ENCODE measurements at places on chromosomes 1 and 21. TPM values are rescaled to one million over a fixed set of nuclear protein-coding genes. Genes with fewer than 3 reads are reported as not detected.

DNA sequence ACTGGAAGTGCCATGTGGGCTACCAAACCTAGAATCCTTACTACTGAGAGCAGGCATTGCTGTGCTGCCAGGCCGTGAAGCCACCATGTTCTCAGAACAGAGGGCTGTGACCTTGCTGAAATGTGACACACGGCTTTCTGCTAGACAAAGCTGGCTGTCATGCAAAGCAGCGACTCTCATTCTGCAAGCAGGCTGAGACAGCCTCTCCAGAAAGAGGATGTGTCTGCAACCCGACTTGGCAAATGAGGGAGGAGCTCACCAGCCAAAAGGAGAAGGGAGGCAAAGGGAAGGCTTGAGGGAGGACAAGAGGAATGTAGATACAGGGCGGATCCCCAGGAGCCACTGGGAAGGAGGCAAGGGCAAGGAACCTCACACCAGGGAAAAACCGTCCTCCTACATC is 85.7 kb upstream of the KRTAP19-8 start:
- DNase-seq = peak; percentile 58

DNA sequence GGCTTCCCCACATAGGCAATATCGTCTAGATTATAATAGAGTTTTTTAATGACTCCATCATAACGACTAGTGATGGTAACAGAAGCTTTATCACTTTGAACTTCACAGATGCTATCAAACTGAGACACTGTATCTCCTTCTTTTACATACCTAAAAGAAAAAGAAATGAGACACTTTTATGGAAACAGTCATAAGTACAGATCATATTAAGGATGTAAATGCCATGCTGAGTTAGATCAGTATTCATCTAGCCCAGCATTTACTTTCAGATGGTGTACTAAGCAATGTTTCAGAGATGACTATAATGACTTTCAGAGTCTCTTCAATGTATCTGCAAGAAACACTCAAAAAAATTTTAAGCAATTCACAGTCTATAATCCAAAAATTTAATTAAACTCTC is 18.9 kb downstream of the DBT start:
- no peak for DNase-seq

Gene SV2A
- total RNA-seq = 26.9 TPM

- no peak for DNase-seq
Measured at GRCh38 chr1:18511874-18512150, 31.1 kb downstream of the KLHDC7A start.

DNA sequence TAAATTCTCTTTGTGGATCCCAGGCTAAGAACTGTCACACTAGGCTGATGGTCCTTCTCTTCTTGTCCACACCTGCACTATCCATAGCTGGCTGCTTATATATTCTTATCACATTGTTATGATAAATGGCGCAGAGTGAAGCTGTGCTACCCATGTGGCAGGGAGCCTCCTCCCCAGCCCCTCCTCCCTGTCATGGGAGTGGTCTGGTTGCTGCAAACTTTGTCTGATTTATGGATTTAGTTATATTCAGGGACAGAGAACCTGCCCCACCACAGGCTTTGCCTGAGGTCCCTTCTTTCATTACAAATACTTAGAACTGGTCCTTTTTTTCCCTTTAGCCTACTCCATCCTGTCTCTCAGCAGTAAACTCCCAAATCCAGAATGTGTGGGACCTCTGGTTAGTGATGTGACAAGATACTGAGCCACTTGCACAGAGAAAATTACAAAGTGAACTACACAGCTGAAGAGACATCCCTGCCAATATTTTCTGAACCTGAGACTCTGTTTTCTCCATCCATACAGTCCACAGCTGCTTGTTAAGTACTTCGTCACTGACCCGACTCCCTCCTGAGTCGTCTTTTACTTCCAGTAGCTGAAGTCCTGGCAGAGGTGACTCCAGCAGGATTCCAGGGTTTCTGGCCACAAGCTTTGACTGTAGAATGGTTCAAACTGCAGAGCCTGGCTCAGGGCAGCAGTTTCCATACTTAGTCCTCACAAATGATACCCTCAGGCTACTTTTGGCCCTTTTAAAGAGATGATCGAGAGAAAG is 37.6 kb downstream of the PTGFRN start:
- no peak for DNase-seq

DNA sequence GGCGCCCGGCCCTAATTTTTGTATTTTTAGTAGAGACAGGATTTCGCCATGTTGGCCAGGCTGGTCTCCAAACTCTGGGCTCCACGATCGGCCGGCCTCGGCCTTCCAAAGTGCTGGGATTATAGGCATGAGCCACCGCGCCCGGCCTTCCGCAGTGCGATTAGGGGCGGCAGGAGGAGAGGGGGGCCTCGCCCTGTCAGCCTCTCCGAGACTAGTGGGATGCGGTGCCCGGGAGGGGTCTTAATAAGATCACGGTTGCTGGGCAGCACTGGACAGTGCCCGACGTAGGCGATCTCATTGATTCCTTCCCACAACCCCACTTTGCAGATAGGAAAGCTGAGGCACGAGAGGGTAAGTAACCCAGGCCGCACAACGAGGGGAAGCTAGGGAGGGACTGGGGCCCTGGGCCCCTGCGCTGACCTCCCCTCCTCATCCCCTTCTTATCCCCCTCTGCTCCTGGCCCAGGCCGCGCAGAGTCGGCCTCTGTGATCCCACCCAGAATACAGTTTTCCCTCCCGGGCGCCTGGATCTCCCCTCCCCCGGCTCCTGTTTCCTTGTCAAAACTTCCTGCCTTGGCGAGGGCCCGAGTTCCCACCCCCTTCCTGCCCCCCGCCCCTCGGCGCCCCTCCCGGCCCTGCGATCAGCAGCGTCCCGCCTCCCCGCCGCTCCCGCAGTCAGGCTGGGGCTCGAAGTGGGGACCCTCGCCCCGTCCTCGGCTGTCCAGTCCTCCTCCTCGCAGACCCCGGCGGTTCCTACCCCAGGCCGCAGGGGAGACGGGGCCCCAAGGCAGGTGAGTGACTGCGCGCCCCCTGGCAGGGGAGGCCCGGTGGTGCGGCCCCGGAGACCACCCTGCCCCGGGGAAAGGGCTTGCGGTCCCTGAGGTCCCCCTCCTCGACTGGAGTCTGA is at the start of gene PEAR1:
PEAR1 (plus strand) TSS at position 671 of the 906 bp plus-strand sequence. CDS start 10,209 bp downstream, outside the sequence.
- DNase-seq = no peak

GRCh38 chr1:204213668-204214662 is at the start of gene GOLT1A:
TSS of gene GOLT1A (minus strand) at chr1:204213988. CDS start at chr1:204213906, 82 bp downstream.
- peak; percentile 62 for DNase-seq

DNA sequence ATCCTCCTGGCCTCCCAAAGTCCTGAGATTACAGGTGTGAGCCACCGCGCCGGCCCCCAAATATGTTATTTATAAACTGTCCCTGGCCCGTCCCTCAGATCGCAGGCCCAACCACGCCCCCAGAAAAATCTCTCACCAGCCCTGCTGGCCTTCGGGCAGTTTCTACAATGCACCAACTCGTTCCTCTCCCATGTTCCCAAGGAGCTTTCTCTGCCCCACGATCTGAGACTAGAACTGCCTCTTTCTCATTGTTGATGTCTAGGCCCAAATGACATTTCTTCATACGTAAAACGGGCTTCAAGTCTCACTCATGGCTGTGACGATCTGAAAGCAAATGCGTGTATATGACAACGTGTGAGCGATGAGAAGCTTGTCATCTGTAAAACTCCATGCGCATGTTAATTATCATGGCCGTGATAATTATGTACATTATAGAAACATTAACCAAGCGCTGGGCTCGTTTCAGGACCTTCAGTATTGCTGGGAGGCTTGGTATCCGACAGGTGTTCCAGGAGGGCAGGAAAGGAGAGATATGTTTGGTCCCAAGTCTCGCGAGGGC is 748 bp upstream of the NIPAL3 start:
- peak; percentile 38 for DNase-seq

Gene PGLYRP4
- not detected for total RNA-seq

Gene PLA2G5
- not detected for total RNA-seq

DNA sequence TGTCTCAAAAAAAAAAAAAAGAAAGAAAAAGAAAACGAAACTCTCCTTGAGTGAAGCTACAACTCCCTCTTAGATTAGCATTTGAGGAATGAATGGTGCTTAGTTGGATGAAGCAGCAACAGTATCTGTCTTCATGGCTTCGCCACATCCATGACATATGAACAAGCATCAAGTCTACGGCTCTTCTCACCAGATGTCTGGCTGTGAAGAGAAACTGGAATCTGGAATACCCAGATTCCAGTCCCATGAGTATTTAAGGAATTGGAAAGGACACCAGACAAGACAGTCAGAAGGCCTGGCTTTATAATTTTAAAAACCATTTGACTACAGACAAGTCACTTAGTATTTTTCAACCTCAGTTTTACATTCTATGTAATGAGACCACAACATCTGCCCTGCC is 38.0 kb upstream of the TADA1 start:
- no peak for DNase-seq

GRCh38 chr1:51147394-51147793 is 45.4 kb downstream of the C1orf185 start:
- no peak for DNase-seq

Gene FABP3
- 0.25 TPM for total RNA-seq

Gene TGFB2
- 0.27 TPM for total RNA-seq

GRCh38 chr1:78101514-78101913 is 55.7 kb downstream of the GIPC2 start:
- no peak for DNase-seq

DNA sequence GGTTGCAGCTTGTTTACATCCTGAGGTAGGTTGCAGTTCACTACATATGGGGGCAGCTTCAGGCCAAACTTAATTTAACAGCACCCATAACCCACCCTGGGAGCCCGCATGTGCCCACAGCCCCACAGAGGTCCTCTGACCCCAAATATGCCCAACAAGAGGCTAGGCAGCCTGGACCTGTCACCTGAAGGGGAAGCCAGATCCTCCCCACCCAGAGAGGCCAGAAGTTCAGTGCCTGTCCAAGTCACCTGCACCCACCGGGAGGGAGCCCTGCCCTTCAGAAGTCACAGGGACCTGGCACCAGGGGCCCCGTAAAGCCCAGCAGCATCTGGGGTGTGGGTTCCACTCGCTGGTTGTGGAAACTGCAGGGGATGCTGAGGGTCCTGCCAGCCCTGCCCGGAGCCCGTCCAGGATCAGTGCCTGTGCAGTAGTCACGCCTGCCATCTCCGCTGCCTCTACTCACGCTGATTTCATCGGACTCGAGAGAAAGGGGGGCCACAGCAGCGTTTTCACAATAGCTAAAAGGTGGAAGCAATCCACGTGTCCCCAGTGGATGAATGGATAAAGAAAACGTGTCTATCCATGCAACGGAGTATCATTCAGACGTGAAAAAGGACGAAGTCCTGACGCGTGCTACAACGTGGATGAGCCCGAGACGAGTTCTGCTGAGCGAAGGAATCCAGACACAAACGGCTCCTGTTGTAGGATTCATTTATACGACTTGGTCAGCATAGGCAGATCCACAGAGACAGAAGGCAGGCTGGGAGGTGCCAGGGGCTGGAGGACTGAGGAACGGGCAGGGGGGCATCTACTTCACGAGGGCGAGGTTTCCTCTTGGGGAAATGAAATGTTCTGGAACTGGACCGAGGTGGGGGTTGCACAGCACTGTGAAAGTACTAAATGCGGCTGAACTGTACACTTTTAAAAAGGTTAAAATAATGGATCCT is 33.9 kb upstream of the COL6A2 start:
- no peak for DNase-seq

DNA sequence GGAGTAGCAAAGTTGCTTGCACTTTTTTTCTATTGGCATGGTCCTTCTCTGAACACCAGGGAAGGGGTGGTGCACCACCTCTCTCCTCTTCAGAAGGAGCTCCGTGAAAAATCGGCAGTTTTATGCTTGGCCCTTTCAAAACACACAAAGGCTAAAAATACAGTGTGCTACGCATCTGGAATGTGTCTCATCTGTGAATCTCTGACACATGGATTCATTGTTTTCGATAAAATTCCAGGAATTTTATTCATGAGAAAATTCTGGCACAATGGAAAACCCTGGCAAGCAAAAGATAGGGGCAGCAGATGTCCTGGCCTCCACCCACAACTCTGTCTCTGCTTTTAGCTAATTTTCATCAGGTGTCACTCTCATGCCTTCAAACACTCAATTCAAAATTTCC is 42.9 kb downstream of the ERG start:
- no peak for DNase-seq

- no peak for DNase-seq
Measured at GRCh38 chr1:155893389-155894142, 17.6 kb downstream of the RIT1 start.

DNA sequence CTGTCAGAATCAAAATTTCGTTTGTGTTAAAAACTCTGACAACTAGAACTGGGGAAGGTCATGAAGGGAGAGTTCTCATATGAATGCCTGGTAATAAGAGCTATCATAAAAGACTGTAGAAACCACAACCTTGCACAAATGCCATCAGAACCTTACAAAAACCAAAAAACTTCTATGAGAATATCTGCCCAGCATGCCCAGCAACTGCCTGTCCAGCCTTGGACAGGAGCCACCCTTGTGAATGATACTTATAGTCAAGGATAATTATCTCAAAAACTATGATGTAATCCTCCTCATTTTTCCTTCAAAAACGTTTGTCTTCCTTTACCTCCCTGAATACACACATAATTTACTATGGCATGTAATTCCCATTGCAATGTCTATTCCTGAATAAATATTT is 53.4 kb upstream of the C1orf185 start:
- no peak for DNase-seq

DNA sequence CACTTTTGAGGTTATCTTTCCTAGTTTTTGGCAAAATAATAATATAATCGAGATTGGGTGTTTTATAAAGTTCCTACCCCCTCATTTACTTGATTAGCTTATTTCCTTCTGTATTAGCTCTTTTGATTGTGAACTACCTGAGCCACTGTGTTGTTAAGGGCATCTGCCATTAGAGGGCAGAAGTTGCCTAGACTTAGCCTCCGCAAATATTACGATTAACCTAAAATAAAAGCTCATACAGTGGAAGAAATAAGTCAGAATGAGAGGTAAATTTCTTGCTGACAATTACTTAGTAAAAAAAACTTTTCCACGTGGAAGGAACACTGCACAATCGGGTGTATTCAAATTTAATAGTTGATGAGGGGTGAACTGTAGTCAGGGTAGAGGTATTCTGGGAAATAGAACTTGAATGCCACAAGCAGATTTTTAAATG is 2.3 kb downstream of the H3-3A start:
- peak; percentile 86 for DNase-seq

GRCh38 chr1:205321162-205321958 is at the start of gene NUAK2:
TSS of gene NUAK2 (minus strand) at chr1:205321745. CDS start at chr1:205321628, 117 bp downstream.
- DNase-seq = peak; percentile 95

DNA sequence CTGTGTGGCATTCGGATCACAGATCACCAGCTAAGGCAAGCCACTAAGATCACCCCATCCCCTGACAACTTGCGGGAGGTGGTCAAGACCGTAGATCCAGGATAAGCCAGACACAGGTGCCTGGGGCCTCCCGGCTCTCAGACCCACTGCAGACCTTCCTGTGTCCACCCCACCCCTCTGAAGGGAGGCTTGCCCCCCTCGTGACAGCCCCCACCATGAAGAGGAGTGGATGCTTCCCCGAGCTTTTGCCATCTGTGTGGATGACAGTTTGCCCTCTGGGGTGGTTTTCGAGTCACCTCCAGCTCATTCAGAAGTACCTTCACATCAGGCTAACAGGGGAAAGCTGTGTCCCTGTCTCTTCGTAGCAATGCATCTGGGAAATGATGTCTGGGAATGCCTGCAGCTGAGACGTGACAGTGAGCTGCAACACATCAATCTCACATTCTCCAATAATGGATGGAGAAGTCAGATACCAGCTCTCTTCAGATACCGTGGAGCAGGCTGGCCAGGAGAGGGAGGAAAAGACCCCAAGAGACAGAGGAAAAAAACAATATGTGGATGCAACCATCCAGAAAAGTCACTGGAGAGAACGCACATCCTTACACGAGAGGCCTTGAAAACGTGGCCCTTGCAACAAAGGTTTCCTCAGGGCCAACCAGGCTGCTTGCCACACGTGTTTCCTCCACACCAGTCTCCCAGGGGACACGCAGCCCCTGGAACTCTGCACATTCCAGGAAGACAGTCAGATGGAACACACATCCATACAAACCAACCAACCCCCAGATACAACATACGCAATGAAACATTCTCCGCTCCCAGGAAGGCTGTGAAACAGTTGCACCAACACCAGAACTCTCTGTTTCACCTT is 20.4 kb upstream of the FHAD1 start:
- DNase-seq = no peak
